Fibroblast of the conjunctiva (primary cell): ENCODE measurements at places on chromosomes 16 and 17.

DNA sequence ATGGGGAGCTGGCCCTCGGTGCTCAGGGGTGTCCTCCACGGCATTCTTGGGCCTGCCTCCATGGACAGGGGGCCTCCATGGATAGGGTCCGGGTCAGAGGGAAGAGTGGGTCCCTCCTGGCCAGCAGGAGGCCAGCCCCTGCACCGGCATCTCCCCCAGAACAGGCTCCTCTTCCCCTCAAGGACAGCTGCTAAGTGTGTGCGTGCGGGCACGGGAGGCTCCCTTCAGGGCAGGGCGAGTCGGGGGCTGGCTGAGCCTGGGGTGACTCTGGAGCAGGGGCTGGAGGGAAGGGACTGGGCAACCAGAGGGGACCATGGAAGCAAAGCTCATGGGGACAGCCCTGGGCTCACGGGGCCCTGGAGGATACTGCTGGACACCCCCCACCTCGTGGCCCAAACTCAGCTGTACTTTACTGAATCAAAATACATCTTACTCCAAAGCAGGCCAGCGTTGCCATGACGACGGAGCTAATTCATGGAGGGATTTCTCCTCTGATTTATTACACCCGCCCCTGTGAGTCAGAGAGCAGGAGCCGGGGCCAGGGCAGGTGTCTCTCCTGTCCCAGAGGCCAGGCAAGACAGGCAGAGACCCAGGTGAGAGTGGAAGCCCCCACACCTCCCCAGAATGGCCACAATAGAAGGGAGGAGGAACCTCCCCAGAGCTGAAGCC lies 2.1 kb downstream of the CASKIN1 start:
- DNase-seq: peak; percentile 12

DNA sequence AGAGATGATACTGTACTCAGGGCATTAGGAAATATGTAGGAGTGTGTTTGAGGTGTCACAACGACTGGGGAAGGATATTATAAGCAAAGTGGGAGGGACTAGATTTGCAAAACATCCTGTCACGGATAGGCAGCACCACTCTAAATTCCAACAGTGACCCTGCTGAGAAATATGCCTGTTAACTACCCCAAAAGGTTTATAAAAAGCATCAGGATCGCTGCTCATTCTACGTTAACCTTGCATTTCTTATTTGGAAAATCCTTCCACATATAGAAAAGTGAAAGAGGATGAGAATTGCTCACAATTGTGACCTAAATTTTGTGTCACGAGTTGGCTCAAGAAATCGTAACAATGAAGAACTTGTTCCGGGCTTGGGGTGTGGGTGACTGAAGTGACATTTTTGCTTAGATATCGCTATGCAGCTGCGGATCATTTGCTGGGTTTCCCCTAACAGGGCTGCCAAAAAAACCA lies 51.6 kb downstream of the N4BP1 start:
- DNase-seq: no peak

DNA sequence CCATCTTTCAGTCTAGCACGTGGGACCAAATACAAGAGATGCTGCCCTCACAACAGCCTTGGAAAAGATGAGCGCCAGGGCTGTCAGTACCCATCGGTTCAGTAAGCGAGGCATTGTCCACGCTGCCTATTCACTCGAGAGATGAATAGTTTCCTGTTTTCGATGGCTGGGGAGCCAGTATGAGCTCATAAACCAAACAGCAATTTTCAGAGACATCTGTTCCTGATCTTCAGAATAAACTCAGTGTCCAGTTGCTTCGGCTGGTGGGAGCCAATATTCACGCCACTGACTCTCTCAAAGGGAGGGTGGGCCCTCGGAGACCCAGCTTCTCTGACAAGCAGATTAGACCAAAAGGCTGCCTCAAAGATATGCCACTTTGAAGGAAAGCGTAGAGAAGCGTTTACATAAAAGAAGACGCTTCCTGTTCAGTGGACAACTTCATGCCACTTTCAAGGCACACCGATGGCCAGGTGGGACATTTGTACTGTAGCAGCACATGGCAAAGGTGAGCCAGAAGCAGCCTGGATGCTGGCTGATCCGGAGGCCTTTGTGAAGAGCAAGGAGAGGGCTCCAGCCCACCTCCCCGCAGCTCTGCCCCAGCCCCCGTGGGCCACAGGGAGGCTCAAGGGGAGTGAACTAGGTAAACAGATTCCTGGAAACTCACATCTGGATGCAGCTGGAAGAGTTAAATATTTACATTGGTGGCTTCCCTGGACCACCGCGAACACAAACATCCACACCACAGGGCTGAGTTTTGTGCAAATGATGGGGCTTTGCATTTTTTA lies 6.0 kb downstream of the TIMM22 start:
- DNase-seq: peak; percentile 60

GRCh38 chr17:29578626-29579485 lies 10.4 kb downstream of the TP53I13 start:
- DNase-seq: no peak

DNA sequence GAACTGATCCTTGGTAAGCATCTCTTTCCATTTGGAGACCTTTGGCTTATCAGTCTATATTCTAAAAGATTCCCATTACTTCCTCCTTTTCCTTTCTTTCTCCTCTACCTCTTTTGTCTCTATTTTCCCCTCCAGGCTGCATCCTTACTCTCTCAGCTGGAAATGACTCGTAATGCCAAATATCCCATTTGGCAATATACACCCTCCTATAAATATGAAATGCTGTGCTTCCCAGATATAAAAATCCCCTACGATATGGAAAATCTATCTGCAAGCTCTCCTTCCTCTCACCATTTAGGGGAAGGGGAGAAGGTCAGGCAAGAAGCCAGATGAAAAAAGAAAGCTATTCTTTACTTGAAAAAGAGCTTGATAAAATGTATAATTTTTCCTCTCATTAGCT lies 39.9 kb downstream of the XPO6 start:
- DNase-seq: no peak

DNA sequence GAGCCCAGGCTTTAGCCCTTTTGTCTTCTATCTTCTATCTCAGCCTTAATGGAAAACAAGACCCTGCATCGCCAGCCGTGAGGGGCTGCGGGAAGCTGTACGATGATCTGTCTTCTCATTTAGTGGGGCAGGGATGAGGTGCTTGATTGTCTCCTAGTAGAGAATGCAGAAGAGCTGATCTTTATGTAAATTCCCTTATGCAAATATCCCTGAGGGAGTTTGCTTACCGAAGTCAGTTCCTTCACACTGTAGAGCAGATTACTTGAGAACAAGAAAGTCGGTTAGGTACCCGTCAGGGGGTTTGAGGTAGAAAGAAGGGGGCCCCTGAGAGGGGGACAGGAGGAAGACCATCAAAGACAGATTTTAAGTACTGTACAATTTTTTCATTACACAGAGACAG lies 66.2 kb downstream of the IRF8 start:
- no peak for DNase-seq
